ENCODE measurements at places on chromosomes 5 and 9.
A peak's percentile ranks its signal among the peaks of the same experiment; 100 is the strongest.

GRCh38 chr5:150073677-150074076, 12.7 kb downstream of the CSF1R start:
- no peak for DNase-seq

DNA sequence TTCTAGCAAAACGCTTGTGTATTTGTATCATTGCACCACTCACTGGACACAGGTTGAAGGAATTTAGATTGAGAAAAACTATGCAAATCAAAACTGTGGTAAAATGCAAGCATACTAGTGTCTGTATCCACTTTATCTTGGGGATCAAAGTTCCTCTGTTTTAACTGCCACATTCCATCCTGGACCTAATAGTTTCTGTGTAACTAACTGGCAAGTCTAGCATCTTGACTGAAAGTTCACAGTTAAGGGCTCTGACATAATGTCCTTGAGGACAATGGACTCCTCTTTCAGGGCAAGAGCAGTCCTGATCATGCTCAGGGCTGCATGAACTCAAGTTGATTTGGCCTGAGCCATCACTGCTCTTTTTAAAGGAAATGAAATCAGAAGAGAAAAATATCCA, 30.7 kb downstream of the NFIB start:
- DNase-seq, result no peak

DNA sequence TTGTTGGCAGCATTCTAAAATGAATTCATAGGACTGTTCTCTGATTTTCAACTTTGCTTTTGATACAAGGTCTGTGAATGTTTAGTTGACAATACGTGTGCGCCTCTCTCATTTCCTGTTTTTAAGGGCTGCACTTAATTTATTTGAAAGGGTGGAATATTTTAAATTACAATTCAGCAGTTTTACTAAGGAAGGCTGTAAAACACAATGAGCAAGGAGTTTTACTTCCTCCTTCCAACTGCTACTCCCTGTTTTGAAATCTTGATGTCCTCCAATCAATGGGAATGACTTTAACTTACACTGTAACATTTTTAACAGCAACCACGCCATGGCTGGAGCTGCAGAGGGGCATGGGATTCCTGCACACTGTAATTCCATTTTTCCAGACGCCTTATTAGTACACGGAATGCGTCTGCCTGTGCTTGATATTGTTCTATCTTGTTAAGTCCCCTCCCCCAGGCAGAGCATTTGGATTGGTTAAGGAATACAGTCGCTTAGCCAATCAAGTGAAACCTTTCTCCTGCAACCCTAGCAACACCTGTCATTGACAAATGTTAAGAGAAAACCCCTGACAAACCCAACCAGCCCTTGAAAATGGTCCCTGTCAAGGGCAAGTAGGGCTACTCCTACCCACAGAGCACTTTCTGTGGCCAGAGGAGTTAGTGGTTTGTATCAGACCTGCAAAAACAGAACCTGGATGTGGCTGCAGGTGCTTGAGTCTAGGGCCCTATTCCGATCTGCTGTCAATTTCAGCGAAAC, 12.5 kb upstream of the ZSWIM6 start:
- DNase-seq, result no peak

DNA sequence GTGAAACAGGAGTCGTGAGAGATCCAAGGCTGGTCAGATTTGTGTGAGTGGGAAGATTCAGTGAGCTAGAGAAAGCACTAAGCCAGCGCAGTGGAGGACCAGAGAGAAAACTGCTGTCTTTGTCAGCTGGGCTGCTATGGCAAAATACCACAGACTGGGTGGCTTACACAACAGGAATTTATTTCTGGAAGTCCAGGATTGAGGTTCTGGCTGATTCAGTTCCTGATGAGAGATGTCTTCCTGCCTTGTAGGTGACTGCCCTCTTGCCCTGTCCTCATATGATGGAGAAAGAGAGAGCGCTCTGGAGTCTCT, 24.2 kb upstream of the ANKRD33B start:
- DNase-seq, result no peak

GRCh38 chr9:129584136-129584535, 36.8 kb downstream of the C9orf50 start:
- DNase-seq, result peak; percentile 50
